ENCODE measurements at places on chromosomes 6 and 20.

DNA sequence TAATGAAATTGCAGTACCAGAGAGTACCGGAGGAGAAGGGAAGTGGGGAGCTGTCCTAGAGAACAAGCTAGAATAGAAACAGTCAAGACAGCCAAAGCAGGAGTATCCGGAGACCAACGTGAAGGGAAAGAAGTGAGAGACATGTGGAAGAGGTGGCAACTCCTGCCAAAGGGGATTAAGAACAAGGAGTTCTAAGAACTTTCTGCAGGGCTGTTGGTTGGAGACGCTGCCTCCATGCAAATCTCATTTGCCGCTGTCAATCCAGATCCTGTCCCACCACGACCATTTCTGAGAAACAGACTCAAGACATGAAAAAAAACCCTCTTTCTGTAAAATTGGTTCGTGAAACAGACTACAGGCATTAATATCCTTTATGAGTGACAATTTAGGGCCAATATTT lies 595.7 kb downstream of the PTPRT start:
- DNase-seq = no peak

DNA sequence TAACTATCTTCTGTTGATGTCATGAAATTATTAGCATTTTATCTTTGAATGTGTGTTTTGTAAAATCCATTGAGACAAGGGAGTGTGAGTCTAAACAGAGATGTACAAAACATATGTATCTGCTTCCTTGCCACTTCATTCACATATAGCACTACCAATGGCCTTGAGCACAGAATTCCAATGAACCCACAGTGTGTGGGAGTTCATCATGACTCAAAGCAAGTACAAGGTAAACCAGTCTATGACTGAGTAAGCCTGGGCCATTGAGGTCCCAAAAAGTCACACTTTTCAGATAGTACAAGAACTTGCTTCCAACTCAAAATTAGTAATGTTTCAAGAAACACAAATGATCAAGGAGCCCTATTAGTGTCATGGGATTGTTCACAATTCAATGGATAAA lies 218.6 kb downstream of the MANEA start:
- DNase-seq = no peak

DNA sequence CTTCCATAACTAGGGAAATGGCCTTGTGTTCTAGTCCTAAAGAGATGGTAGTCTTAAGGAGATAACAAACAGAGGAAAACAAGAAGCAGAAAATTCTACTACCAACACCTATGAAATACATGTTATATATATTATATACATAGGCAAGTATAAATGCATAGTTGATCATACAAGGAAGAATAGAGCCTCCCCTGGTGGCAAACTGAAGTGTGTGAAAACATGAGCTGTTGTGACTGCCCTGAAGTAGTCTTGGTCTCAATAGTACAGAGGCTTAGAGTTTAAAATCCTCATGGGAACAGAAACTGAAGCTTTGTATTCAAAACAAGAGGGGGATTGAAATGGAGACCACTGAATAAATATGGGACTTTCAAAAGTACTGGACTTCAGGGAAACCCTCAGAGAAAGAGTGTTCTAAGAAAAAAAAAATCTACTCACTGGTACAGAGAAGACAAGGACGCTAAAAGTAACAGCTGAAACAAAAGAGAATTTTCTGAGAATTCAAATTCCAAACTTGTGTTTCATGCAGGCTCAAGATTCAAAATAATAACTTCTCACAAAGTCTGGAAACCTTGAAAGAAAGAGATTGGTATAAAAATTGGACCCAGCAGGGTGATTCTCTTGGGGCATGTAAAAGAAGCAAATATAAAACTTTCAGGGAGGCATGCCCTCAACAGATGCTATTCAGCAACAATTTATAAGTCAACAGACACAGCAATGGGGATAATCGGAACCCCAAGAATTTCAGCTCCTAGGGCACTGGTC lies 59.7 kb upstream of the SAMD3 start:
- peak; percentile 18 for DNase-seq

GRCh38 chr6:166633732-166634535 lies 6.9 kb upstream of the RPS6KA2 start:
- DNase-seq = no peak

GRCh38 chr6:6315660-6316059 lies 4.8 kb downstream of the F13A1 start:
- no peak for DNase-seq

DNA sequence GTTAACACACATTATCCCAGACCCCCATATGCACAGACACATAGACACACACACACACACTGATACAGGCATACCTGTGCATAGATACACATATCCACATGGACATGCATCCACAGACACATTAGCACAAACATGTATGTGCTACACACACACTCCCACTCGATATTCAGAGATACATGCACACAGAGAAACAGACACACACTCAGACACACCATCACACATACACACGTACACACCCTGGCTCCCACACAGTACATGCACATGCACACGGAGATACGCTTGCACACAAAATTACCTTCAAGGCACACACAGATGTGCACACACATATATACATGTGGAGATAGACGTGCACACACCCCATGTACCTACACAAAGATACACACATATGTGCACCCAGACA lies 19.7 kb downstream of the RBM38 start:
- DNase-seq = no peak

- no peak for DNase-seq
These were observed 2.8 kb downstream of the ADNP start for GRCh38 chr20:50928469-50928868.

DNA sequence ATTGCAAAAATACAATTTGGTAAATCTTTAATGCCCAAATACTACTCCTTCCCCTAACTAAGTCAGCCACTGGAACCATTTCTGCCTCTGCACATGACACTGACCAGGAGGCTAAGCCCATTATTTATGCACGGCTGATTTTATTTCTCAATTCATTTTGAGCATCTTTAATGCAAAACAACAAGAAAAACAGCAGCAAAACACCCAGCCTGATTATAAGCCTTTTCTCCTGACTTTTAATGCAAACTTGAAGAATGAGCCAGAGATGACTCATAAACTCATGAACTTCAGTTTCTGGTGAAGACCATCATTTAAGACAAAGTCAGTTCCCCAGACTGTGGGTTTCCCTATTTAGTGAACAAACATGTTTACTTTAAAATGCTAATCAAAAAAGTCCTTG lies 51.6 kb downstream of the CYP24A1 start:
- DNase-seq = no peak

Data from GM12864 (cell line).